ENCODE measurements at places on chromosomes 1 and 21.

GRCh38 chr21:44695184-44695583, 1.8 kb upstream of the KRTAP10-12 start:
- no peak for DNase-seq

DNA sequence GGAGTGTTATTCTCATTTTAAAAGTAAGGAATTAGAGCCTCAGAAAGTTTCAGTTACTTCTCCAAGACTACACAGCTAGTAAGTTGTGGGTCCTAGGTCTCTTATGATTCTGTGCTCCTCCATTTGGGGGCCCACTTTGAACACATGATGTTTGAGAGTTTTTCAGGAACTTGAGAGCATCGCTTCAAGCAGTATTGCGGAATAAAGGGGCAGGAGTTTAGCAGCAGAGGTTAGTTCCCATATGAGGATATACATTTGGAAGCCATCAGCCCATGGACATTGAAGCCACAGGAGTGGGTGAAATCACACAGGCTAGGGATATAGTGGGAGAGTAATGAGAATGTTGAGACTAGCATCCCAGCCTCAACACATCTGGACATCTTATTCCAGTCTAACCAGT, 143.2 kb downstream of the RASAL2 start:
- no peak for DNase-seq

DNA sequence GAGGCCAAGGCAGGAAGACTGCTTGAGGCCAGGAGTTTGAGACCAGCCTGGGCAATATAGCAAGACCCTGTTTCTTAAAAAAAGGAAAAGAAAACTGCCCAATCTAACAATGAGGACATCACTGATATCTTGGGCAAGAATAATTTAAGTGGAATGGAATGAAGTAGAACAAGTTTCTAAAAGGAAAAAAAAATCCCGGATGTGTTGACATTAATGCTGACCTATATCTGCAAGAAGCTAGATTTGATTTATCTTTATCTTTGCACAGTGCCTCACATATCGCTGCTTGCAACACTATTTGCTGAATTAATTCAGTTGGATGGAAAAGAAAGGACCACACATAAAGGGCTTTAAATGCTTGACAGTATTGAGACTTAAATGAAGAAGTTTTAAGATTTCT, 27.8 kb downstream of the DIPK1A start:
- DNase-seq: no peak

DNA sequence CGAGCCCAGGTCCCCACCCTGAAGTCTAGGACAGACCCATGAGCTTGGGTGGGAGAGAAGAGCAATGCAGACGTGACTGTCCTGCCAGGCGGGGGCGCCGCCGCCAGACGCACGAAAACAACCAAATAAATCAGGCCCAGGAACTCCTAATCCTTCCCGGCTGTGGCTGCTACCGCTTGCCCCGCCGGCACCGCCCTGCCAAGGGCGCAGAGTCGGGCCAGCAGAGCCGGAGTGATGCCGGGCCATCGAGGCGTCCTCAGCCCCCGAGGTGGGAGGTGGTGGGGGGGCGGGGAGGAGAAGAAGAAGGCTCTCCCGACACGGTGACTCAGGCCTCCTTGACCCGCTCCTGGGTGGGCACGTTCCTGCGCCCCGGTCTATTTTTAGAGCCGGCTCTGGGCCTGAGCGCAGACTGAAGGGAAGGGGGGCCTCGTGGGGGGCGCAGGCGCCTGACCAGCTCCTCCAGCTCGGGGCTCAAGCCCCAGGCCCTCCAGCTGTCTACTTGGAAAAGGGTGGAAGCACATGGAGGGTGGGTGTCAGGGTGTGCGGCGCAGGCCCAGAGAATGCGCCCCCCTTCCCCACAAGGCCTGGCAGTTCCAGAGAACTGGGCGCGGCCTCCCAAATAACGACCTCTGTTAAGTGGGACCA, 10.7 kb upstream of the COL16A1 start:
- peak; percentile 22 for DNase-seq

DNA sequence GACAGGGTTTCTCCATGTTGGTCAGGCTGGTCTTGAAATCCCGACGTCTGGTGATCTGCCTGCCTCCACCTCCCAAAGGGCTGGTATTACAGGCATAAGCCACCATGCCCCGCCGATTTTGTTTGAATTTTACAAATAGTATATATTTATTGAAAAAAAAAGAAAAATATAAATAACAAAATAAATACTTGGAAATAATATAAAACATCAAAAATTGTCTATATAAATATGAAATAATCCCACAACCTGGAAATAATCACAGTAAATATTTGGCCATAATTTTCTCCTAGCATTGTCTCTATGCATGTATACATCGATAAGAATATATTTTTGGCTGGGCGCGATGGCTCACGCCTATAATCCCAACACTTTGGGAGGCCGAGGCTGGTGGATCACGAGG, 2.7 kb upstream of the PLOD1 start:
- DNase-seq: no peak

- no peak for DNase-seq
These were observed 832.0 kb upstream of the PRMT6 start for GRCh38 chr1:106224426-106224825.

Data from stimulated activated naive CD4-positive, alpha-beta T cell (primary cell).